Germinal center (tissue), 1 donor: ENCODE measurements at places on chromosomes 2 and 18.

- DNase-seq, result no peak
Observed at GRCh38 chr2:105928563-105928962, 183.9 kb downstream of the NCK2 start.

DNA sequence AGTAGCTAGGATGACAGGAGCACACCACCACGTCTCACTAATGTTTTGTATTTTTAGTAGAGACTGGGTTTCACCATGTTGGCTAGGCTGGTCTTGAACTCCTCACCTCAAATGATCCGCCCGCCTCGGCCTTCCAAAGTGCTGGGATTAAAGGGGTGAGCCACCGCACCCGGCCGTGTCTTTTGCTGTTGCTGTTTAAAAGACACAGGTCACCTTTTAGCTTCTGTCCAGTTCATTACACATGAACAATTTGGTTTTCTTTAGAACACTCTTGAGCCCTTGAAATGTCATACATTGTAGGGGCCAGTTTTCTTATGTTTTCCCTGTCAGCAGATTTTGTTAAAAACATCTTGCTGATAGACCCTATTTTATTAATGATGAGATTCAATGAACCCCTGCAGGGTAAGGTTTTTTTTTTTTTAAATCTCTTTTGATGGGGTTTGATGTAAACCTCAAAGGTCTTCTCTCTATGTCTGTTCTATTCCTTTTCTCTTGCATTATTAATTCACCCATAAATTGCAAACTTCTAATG lies 61.0 kb upstream of the AGPS start:
- DNase-seq, result no peak

GRCh38 chr2:86314125-86314524 lies 23.3 kb downstream of the REEP1 start:
- DNase-seq, result no peak

DNA sequence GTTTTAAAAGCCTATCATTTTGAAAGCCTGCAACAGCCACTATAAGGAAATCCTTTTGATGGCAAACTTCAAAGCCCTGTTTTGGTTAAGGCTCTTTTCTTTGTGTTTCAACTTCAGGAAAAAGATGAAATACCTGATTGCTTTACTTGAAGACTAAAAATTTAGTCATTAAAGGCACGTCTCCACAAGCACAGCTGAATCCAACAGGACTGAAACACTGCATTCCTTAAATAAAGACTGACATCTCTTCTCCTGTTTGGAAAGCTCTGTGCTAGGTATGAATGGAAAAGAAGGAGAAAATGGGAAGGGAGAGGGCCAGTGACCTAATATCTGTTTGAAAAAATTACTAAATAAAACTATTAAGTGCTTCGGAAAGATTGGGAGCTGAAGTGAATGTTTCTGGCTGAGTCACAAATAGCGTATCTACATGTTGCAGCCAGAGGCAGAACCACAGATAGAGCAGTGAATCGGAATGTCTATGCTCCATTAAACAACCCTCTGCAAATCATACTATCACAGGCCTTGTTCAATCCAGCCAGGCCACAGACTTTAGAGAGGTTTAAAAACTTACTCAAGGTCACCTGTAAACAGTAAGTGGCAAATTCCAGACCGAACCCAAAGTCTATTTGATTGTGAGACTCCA lies 21.1 kb upstream of the RALBP1 start:
- DNase-seq, result no peak

DNA sequence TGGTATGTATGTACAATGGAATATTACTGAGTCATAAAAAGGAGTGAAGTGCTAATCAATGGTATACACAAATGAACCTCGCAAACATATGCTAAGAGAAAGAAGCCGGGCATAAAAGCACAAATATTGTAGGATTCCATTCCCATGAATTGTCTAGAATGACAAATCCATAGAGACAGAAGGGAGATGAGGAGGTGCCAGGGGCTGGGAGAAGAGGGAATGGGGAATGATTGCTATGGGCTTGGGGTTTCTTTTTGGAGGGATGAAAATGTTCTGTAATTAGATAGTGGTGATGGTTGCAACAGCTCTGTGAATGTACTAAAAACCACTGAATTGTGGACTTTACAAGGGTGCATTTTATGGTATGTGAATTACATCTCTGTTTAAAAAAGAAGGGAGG lies 73.5 kb downstream of the GLI2 start:
- DNase-seq, result no peak

DNA sequence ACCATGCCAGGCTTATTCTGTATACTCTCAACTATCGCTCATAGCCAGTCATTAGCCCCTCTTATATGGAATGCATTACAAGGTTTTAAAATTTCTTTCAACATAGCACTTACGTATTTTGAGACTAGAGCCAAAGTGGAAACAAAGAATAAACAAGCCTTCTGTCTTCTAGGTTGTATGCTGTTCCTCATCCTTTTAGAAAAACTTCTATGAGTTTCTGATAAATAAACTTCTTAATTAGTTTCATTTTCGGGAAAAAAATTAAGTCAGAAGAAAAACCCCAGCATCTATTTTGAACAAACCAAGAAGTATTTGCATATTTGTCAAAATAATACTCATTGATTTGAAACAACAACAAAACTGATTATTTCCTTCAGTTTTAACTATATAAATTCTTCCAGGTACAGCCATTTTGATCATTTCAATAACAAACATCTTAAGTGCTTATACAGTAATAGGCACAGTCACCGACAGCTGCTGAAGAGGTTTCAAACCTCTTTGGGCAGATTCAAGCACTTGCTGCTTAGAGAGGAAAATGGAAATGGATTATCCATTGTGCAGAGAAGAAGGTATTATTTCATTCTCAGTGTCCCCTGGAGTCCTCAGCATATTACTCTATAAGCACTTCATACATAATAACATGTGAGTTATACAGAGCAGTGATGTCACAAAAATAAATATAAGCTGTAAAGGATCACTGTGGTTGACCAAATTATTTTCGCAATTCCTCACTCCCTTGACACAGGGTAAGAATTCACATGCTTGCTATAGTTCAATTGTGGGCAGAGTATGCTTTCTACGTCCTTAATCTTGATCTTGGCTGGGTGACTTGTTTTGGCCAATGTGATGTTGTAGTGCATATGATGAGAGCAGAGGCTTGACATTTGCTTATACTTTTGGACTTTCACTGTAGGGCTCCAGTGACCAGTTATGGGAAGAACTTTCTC lies 833.8 kb downstream of the TRIB2 start:
- DNase-seq, result no peak

- no peak for DNase-seq
Observed at GRCh38 chr2:5913711-5914395, 221.7 kb downstream of the SOX11 start.

DNA sequence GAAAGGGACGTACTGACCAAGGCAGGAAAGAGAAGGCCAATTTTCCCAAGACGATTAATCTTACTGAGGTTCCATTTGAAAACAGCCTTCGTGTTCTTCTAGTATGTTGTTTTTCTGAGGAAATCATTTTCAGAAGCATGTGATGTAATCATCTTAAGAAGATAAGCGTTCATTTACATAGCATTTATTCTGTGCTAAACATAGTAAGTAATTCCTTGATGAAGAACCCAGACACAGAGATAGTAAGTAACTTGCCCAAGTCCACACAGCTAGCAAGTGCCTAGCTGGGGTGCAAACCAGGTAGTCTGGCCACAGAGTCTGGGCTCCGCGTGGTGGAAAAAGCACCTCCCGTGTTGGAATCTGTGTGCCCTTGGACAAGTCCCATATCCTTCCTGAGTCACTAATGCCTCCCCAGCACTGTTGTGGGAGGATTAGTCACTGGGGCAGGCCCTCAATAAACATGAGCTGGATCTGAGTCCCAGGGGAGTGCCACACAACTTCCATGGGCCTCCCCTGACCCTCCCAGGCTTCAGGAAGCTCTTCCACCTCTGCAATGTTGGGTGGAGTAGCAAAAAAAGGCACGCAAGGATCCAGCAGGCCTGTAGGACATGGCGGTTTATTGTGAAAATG lies 26.9 kb upstream of the ASAP2 start:
- no peak for DNase-seq

DNA sequence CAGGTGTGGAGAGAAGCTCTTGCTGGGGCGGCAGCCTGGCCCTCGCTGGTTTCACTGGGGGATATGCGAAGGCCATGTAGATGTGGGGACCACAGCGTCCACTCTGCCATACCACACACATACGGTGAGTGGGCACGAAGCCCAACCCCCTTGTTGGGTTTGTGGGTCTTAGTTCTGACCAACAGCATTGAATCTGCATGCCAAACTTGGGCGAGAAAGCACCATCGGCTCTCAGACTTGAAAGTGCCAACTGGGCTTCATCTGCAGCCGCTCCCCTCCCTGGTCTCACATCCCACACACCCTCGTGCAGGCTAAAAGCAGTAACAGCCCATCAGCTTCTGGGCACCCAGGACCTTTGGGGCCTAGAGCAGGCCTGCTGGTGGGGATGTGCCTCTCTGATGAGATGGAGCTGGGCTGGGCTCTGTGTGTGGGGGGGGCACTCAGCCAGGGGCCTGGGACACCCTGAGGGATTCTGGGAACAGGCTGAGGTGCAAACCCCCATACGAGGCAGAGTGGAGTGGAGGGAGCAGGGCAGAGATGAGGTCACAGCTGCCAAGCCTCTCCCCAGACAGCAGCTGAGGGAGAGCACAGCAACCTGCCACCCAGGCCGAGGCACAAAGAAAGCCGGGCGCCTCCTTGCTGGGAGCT lies 264.4 kb downstream of the TWIST2 start:
- no peak for DNase-seq

GRCh38 chr18:23856466-23857163 lies 157.9 kb upstream of the TTC39C start:
- no peak for DNase-seq

GRCh38 chr2:73423913-73424312 lies 38.3 kb downstream of the ALMS1 start:
- DNase-seq, result no peak

- no peak for DNase-seq
Observed at GRCh38 chr2:74915743-74916142, 42.7 kb upstream of the POLE4 start.

GRCh38 chr2:209547726-209548125 lies 123.9 kb downstream of the MAP2 start:
- DNase-seq, result no peak

- no peak for DNase-seq
Observed at GRCh38 chr2:20745924-20746555, 76.9 kb downstream of the LDAH start.

- DNase-seq, result no peak
Observed at GRCh38 chr18:71760541-71760940, 783.6 kb downstream of the CBLN2 start.

DNA sequence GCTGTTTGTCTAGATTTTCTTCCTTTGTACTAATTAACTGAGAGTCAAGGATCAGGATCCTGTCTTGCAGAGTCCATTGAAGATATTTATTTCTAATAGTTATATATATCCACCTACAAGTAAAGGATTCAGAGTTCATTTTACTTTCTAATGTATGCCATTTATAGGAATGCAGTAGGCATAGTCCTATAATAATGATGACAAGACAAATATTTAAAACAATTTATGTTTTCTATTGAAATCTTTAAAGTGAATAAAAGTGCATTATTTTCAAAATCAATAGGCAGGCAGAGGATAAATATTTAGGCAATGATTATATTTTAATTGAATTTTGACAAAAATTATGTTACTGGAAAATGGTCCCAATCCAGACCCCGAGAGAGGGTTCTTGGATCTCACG lies 1430.8 kb upstream of the NXPH2 start:
- DNase-seq, result no peak
